A549 treated with Mapracorat at 1 μM for 4 hours (cell line): ENCODE measurements at places on chromosomes 5 and 9. TPM values are rescaled to one million over a fixed set of nuclear protein-coding genes. Genes with fewer than 3 reads are reported as not detected.

Gene SPINK4
- total RNA-seq = not detected in 5 replicates

Gene ENTPD8
- 0.10 to 0.30 TPM (median 0.27 TPM) in 5 replicates for total RNA-seq

Gene CEP72
- total RNA-seq = 7.5 to 11.3 TPM (median 10.0 TPM) in 5 replicates

Gene FSD1L
- 3.3 to 4.9 TPM (median 4.1 TPM) in 5 replicates for total RNA-seq

Gene TAF11L5
- not detected in 5 replicates for total RNA-seq

Gene ADAMTS16
- total RNA-seq = 1.3 to 1.6 TPM (median 1.5 TPM) in 5 replicates

Gene RASEF
- 6.0 to 8.1 TPM (median 7.4 TPM) in 5 replicates for total RNA-seq

Gene PIP5K1B
- not detected in 5 replicates for total RNA-seq

Gene C5orf58
- total RNA-seq = not detected in 5 replicates

Gene BTNL9
- 0.56 to 1.2 TPM (median 0.95 TPM) in 5 replicates for total RNA-seq
